ENCODE measurements at places on chromosomes 12 and 14. TPM values are rescaled to one million over a fixed set of nuclear protein-coding genes. Genes with fewer than 3 reads are reported as not detected.

KRT78 gene
- not detected for total RNA-seq

TTC5 gene
- 16.7 TPM for total RNA-seq

KRT74 gene
- not detected for total RNA-seq

TDRD9 gene
- 6.5 TPM for total RNA-seq

IL23A gene
- total RNA-seq, result not detected

KRT82 gene
- not detected for total RNA-seq

SDR9C7 gene
- not detected for total RNA-seq

ACSM4 gene
- total RNA-seq, result not detected

RASAL1 gene
- total RNA-seq, result 0.33 TPM

Measured in placental epithelial cell (primary cell).